Astrocyte of the spinal cord (primary cell): ENCODE measurements at places on chromosomes 11 and 22.
A peak's percentile ranks its signal among the peaks of the same experiment; 100 is the strongest.

GRCh38 chr11:85590848-85591483, 36.2 kb downstream of the DLG2 start:
- DNase-seq: peak; percentile 31

DNA sequence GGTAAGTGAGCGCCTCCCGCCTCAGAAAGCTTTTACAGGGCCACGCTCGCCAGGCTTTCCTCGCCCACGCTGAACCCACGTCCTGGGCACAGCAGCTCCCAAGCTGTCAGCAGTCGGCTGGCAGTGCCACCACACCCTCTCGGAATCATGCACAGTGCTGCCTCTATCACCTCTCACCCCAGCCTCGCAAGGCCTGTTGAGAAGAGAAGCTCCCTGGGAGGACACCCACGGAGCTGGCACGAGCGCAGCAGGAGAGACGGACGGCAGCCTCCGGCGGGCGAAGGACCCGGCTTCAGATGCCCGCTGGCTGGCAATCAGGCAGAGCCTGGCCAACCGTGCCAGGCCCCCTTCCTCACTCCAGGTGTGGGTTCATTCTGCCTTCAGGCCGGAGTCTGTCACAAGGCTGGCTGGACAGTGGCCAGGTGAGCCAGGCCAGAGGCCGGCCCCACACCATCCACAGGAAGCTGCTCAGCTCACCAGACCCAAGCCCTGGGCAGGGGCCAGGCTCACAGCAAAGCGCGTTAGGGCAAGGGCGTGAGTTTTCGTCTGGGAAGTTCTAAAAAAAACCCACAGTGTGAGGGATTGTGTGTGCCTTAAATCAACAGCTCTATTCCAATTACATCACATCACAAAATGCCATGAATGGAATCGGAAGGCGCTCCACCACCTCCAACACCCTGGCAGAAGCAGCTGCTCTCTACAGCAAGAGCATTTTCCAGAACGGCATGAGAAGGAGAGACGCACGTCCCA, 33.2 kb downstream of the TOLLIP start:
- DNase-seq: no peak

GRCh38 chr11:70860888-70861287, 391.5 kb downstream of the SHANK2 start:
- DNase-seq: no peak

DNA sequence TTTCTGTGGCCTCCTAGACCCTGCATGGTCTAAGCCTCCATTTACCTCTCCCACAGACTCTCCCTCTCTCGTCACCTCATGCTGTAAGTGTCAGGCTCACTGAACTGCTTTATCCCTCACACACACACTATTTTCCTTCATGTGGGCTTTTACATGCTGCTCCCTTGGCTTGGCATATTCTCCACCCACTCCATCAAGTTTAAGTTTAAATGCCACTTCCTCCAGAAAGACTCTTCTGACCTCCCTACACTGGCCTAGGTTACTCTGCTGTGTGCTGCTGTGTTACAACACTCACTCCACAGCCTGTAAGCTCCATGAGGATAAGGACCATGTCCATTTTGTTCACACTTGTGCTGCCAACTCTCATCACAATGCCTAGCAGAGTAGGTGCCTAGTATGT, 2.5 kb downstream of the DCHS1 start:
- DNase-seq: no peak
